Renal cortical epithelial cell (primary cell): ENCODE measurements at places on chromosomes 6 and 20.

DNA sequence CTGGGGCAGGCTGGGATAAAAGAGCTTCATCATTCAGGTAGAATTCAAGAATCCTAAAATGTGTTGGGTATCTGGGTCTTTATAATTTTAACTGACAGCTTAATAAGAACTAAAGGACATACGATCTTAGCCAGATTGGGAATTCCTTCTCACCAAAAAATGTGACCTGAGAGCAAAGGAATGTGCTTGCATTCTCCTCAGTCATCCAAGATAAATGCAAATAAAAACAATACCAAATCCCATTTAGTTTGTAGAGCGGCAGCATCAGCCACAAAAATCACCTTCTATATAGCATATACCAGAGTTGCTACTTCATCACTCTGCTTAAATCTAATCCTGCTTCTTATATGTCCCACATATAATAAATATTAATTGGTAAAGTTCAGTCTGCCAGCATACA is 16.9 kb downstream of the USP49 start:
- DNase-seq: peak; percentile 57

GRCh38 chr6:101276066-101276465 is 117.4 kb upstream of the GRIK2 start:
- peak; percentile 47 for DNase-seq

DNA sequence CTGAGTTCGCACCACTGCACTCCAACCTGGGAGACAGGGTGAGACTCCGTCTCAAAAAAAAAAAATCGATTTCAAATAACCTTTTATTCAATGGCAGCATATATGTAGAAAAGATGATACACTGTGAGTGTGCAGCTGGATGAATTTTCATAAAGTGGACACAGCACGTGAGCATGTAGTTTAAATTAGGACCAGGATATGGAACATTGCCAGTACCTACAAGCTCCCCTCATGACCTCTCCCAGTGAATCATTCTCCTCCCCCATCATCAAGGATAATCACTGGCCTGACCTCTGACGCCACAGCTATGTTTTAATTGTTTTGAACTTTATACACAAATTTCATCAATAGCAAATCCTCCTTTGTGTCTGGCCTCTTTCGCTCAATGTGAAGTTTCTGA is 53.8 kb upstream of the HDAC2 start:
- DNase-seq: no peak

GRCh38 chr6:36289281-36289878 is 19.5 kb downstream of the PNPLA1 start:
- peak; percentile 34 for DNase-seq

GRCh38 chr6:167984876-167985604 is 12.4 kb upstream of the KIF25 start:
- peak; percentile 42 for DNase-seq

DNA sequence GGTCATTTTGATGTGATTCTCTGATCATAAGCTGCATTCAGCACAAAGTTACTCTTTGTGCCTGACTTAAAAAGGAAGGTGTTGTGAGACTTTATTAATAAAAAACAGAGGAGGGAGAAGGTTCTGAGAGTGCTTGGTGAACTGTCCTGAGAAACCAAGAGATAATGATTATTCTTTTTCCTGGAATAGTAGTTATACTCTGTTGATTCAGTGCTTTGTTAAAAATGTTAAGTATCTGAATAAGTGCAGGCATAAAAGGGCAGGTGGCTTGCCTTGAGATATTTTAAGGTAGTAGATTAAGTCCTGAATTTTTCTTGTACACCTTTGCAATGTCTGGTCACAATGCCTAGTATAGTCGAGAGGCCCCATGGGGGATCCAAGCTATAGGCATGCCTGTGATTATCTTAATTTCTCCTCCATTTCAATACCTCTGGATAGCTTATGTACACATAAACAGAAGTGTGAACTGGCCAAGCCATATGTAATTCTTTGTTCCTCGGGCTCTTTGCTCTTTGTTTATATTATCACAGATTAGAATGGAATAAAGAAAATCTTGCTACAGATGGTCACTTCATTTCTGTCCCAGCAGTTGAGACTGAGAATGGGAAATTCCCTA is 50.0 kb downstream of the SOBP start:
- DNase-seq: peak; percentile 54

DNA sequence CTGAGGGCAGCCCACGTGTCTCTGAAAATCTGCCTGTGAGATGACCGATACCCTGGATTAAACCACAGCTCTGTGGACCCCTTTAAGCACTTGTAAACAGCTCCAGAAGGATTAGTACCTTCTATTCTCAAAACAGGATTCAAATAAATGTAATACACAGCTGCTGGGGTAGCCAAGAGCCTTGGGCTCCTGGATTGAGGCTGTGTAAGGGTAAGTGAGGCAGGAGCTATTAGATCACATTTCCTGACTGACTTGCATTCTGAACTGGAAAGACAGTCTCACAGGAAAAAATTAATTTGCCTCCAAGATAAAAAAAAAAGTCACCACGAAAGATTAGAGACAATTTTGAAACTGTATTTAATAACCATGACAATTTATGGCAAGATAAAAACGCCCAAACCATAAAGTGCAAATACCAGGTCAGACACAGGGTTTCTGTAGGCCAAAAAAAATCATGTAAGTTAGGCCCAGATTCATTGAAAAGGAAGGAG is 78.0 kb downstream of the TRMT11 start:
- DNase-seq: no peak

DNA sequence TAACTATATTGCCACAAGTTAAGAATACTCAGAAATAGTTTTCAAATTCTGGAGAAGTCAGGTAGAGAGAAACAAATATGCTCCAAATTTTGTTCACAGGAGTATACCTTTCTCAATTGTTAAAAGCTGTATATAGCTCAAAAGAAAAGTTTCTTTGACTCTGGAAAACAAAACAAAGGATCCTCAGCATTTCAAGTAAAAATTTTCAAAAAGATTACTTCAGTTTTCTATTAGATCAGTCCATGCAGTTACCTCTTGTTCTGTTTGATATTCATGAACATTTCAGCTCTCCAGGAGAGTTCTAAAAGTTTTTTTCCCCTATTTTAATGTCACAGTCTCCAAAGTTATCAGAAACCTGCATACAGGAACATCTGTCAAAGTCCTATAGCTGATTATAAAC is 30.4 kb upstream of the ENTPD6 start:
- no peak for DNase-seq

GRCh38 chr6:24426729-24427446 is 24.2 kb downstream of the MRS2 start:
- DNase-seq: no peak
